GOT3 (cell line): ENCODE measurements at places on chromosomes 4 and X.

GRCh38 chr4:189420572-189420971 is 520.1 kb upstream of the FRG1 start:
- DNase-seq, result no peak

GRCh38 chrX:30488092-30488491 is 89.5 kb downstream of the TASL start:
- no peak for DNase-seq

- DNase-seq, result no peak
Measured at GRCh38 chr4:31416498-31416897, 696.3 kb downstream of the PCDH7 start.

DNA sequence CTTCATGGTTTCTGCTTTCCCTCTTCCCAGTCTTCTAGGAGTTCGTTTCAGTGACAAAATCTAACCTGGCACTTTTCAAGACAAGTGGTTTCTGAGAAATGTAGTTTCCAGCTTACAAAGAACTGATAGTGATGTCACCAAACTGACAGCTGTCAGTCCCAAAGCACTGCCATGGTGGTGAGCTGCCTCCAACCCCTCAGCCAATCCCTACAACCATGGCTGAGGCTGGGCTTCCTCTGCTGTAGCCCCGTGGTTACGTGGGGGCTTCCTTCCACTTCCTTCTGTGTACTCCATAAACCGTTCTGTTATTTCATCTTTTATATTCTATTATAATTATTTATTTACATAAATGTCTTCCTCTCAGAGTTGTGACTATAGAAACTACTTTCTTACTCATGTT is 198.6 kb upstream of the AGA start:
- no peak for DNase-seq

GRCh38 chr4:136811496-136812077 is 720.7 kb downstream of the PCDH18 start:
- DNase-seq, result no peak

DNA sequence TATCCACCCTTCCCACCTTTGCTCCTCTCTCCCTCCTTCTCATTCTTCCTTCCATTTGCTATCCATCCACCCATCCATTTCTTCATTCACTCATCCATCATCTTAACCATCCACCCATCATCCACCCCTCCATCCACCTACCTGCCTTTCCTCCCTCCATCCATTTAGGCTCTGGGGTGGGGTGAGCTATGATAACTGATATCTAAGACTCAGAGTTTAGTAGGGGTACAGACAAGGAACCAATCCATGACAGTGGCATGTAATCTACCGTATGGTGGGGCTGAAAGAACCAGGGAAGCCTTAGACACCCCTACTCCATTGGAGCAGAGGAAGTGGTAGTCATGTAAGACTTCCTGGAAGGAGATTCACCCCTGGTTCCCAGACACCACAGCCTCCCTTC is 23.2 kb downstream of the PSAPL1 start:
- DNase-seq, result no peak

GRCh38 chr4:10879411-10880110 is 195.0 kb upstream of the CLNK start:
- no peak for DNase-seq

- DNase-seq, result no peak
Measured at GRCh38 chr4:165085946-165086345, 26.7 kb downstream of the TMEM192 start.

- DNase-seq, result no peak
Measured at GRCh38 chrX:133771086-133771646, 214.2 kb downstream of the GPC3 start.

GRCh38 chr4:119750771-119751170 is 122.2 kb upstream of the PDE5A start:
- no peak for DNase-seq

- no peak for DNase-seq
Measured at GRCh38 chr4:24741910-24742309, 53.5 kb upstream of the SOD3 start.

GRCh38 chr4:3044870-3045819 is 29.2 kb downstream of the HTT-AS start:
- DNase-seq, result no peak

- no peak for DNase-seq
Measured at GRCh38 chrX:53186351-53186750, 38.7 kb downstream of the KDM5C start.

DNA sequence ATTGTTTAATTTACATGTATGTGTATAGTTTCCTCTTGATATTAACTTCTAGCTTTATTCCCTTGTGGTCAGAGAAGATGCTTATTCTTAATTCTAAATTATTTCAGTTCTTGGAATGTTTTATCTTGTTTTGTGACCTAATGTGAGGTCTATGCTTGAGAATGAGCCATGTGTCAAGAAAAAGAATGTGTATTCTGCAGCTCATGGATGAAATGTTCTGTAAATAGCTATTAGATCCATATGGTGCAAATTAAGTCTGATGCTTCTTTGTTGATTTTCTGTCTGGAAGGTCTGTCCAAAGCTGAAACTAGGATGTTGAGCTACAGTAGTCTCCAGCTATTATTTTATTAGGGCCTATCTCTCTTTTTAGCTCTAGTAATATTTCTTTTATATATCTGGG is 187.3 kb upstream of the RASGEF1B start:
- no peak for DNase-seq

GRCh38 chr4:36322921-36323354 is 41.5 kb downstream of the DTHD1 start:
- no peak for DNase-seq

DNA sequence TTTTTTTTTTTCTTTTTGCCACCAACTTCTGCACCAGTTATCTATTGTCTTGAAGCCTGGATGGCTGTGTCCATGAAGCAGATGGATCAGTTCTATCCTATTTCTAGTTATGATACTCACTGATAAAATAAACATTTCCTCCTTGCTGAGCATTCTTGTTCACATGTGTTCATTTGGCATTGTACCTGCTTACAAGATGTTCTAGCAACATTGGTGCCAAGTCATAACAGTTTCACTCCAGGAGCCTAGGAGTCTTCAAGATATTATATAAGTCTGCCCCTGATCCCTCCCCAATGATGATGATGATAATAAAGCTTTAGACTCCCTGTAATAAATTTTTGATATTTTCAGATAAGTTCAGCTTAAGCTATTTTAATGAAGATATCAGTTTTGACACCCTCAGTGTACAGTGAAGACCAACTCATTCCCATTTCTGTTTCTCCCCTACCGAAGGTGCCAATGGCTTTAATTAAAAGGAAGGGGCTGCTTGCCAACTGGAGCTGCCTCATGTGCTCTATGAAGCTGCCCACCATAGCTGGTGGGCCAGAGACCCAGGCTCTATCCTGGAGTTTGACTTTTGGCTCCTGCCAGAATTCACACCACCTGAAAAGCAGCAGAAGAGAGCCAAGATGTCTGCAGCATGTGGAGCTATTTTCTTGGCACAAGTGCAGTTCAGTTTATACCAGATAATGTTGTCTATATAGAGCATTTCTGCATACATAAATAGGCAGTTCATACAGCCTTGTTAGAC is 265.4 kb upstream of the TET2 start:
- DNase-seq, result no peak

- DNase-seq, result no peak
Measured at GRCh38 chrX:31580227-31580626, 508.4 kb upstream of the FTHL17 start.

DNA sequence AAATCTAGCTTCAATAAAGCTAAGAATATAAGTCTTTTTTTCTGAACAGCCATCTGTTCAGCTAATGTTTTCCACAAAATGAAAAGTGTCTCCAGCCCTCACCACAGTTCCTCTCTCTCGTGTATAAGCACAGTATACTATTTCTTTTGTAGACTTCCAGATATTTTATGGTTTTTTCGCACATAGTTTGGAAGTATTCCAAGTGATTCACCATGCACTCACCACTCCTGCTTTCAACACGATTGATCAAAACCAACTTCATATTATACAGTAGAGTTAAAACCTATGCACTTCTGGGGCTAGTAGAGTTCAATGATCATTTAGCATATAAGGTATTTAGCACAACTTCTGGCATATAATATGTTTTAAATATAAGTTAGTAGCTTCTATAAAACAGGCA is 105.8 kb upstream of the DCAF12L1 start:
- DNase-seq, result no peak

DNA sequence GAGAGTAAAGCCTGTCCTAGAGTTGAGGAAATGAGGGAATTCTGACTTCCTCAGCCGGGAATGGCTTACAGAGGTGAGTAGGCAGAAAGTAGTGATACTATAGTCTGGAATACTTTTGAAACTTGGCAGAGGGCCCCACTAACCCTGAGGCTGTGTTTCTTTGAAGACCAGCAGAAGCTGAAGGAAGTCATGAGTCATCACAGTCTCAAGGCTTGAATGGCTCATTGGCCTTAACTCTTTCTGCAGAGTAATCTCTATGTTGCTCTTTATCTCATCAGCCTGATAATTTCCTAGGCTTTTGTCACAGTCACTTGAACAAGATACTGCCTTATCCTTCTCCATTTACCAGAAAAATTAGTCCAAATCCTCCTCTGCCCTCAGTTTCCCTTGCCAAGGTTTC is 80.8 kb downstream of the ANKRD50 start:
- no peak for DNase-seq

DNA sequence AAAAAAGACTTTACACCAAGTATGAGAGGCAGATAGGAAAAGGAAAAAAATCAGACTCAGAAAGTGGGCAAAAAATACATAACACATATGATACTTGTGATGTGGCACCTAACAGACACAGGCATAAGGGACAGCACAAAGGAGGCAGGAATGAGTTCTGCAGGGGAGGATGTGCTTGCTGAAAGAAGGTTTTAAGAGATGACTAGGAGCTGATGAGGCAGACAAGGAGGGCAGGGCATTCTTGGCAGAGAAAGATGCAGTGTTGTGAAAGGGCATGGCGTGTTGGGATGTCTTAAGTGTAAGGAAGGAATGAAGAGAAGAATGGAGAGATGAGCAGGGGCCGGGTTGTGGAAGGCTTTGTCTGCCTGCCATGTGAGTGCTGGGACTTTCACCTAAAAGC is 49.7 kb upstream of the TMEM154 start:
- DNase-seq, result no peak

DNA sequence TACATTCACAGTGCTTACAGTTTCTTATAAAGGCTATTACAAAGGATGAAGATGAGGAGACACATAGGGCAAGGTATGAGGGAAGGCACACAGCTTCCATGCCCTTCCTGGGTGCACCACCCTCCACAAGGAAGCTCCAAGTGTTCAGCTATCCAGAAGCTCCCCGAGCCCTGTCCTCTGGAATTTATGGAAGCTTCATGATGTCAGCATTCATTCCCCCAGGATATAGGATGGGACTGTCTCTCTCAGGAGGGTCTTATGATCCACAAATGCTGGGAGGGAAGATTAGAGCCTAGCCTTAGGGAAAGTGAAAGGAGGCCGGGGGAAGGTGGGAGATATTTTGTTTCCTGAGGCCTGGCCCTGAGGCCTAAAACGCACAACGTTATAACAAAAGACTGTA is 236.0 kb downstream of the ANK2 start:
- DNase-seq, result no peak

GRCh38 chr4:163755013-163755412 is 260.5 kb downstream of the TMA16 start:
- no peak for DNase-seq

- DNase-seq, result no peak
Measured at GRCh38 chr4:768995-769394, 56.9 kb downstream of the CPLX1 start.

DNA sequence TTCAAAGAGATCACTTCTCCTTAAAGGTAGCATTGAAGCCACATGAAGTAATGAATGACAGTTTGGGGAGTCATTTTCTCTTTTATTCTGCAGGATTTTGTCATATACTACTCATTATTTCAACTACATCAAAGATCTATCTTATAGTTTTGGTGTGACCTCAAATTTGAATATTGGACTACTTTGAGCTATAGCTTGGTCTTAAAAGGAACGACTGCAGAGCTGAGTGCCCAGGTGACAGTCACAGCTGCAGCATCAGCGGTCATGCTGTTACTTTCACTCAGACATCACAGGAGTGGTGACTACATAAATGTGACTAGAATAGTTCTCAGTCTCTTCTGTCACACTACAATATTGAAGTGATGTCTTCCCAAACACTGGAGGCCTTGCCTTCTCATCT is 10.7 kb upstream of the SPCS3 start:
- no peak for DNase-seq

GRCh38 chrX:36983831-36984230 is 24.3 kb upstream of the FAM47C start:
- DNase-seq, result no peak
